ENCODE measurements at places on chromosomes 13 and 19.

GRCh38 chr13:50286324-50286723 is 271.1 kb downstream of the KCNRG start:
- DNase-seq, result no peak

- DNase-seq, result no peak
Observed at GRCh38 chr13:59483501-59484145, 680.1 kb downstream of the DIAPH3 start.

DNA sequence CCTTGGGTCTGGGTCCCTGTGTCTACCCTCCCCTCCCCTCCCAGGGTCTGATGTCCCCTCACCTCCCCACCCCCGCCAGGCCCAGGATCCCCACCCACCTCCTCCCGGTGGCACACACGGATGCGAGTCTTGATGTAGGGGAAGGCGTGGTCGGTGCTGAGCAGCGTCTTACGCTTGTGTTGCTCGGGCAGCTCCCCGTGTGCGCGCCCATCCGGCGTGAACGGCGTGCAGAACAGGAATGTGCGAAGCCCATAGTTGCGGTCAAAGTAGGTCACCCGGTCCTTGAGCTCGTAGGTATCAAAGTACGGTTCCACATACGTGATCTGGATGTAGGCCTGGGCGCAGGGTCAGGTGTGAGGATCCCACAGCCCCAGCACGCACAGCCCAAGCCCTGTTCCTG is 4.4 kb upstream of the KANK2 start:
- no peak for DNase-seq

DNA sequence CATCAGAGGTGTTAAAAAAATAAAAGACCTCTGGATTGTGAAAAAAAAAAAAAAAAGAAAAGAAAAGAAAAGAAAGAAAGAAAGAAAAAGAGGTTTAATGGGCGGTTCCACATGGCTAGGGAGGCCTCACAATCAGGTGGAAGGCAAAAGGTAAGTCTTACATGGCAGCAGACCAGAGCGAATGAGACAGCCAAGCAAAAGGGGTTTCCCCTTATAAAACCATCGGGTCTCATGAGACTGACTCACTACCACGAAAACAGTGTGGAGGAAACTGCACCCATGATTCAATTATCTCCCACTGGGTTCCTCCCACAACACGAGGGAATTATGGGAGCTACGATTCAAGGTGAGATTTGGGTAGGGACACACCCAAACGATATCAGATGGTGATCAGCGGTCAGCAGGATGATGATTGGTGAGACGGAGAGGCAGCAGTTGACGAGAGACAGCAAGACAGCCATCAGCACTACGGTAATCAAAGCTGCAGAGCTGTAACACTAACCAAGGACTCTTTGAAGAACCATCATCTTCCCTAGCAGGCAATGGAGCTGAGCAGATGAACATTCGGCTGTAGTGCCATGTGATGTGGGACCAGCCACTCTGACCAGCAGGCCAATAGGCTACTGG is 3.9 kb upstream of the CD209 start:
- no peak for DNase-seq

DNA sequence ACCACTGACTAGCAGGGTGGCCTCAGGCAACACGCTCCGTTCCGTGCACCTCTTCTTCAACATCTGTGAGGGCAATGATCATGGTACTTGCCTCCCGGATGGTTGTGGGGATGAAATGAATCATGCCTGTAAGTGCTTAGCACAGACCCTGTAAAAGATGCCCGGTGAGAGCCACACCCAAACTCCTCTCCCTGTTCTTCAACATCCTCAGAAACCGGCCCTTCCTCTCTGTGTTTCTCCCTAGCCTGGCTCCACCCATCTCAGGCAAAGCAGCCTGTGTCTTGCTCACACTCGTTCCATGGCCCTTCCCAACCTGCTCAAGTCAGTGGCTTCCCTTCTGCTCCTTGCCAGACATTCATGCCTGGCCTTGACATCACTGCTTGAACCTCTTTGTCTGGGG is 5.8 kb upstream of the DMKN start:
- DNase-seq, result no peak

- no peak for DNase-seq
Observed at GRCh38 chr13:99967498-99967868, 4.1 kb downstream of the ZIC5 start.

- no peak for DNase-seq
Observed at GRCh38 chr19:35398570-35398969, 27.7 kb downstream of the GPR42 start.

- no peak for DNase-seq
Observed at GRCh38 chr13:101763191-101763590, 310.7 kb downstream of the ITGBL1 start.

DNA sequence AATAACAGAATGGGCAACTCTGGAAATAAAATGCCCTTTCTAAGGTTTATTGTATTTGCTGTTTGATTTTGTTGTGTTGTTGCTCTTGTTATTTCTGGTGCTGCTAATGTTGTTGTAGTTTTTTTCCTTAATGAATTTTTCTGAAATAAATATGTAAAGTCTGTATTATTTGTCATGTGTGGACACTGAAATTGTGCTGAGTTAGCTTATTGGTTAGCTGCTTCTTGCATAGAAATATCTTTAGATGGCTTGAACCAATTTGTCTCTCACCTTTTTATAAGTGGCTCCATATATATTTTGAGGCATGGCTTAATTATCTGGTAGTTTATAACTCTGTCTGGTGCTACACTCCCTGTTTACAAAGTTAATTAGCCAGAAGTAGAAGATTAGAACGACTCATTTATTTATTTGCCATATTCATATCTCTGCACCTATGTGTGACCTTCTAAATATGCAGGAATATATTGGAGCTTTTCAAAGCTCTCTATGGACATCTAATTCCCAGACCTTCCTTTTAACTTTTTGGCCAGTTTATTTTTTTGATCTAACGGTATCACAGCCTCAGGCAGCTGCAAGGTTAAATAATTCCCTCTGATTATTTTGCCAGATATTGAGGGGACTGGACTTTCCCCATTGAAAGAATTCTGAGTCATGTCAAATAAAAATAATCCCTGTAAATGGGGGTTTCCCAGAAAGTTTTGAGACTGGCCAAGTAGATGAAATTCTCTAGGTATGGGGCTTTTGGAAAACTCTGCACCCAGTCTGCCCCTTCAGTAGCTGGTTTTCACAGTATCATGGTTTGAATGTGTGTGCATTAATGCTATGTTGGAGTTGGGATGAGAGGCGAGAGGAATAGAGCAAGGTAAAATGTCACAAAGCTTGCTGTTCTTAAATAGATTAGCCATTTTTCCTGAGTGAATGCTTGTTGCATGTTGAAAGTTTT is 1331.7 kb upstream of the MIR17HG start:
- no peak for DNase-seq

DNA sequence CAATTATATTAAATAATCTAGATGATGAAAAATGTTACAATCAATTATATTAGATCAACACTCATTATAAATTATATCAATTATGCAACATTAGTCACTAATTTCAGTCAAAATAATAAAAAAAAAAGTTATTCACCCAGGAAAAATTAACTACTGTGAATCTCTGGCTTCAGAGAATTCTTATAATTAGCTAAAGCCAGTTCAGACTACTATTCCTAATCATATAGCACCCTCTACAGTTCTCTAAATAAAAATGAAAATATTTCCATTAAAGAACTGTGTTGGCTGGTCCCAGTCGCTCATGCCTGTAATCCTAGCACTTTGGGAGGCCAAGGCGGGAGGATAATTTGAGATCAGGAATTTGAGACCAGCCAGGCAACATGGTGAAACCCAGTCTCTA is 33.0 kb downstream of the XPO4 start:
- no peak for DNase-seq
